Prostate gland (tissue), 2 donors: ENCODE measurements at places on chromosomes 13 and 19. TPM values are rescaled to one million over a fixed set of nuclear protein-coding genes. Genes with fewer than 3 reads are reported as not detected.

GRCh38 chr19:7426986-7427385 is 61.8 kb downstream of the PEX11G start:
- DNase-seq = no peak

GRCh38 chr19:2540646-2541454 is 64.9 kb downstream of the GADD45B start:
- peak; percentile 94 for DNase-seq

GRCh38 chr13:57982782-57983181 is 351.2 kb downstream of the PCDH17 start:
- DNase-seq = no peak

DNA sequence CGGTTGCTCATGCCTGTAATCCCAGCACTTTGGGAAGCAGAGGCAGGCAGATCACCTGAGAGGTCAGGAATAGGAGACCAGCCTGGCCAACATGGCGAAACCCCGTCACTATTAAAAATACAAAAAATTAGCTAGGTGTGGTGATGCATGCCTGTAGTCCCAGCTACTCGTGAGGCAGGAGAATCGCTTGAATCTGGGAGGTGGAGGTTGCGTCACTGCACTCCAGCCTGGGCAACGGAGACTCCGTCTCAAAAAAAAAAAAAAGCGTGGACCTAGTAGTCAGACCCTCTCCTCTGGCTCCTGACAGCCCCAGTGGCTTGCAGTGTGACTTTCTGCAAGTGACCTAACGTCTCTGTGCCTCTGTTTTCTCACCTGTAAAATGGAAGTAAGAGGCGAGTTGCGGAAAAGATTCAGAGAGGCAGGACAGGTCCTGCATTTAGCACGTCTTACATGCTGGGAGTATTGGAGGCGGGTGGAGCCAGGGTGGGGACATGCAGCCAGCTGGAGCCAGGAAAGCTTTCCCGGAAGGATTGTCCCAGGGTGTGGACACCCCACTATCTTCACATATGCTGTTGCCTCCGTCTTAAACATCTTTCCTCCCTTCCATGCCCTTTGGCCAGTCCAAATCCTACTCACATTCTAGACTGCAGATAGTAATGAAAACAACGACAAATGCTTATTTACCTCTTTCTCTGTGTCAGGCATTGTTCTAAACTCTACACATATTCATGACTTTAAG is 2.9 kb downstream of the TUBB4A start:
- DNase-seq = no peak

- no peak for DNase-seq
Measured at GRCh38 chr13:99572921-99573320, 71.6 kb downstream of the TM9SF2 start.

- DNase-seq = no peak
Measured at GRCh38 chr13:50664951-50665350, 178.5 kb downstream of the DLEU7 start.

GRCh38 chr13:113121928-113122471 is 599 bp upstream of the F10 start:
- DNase-seq = no peak

DNA sequence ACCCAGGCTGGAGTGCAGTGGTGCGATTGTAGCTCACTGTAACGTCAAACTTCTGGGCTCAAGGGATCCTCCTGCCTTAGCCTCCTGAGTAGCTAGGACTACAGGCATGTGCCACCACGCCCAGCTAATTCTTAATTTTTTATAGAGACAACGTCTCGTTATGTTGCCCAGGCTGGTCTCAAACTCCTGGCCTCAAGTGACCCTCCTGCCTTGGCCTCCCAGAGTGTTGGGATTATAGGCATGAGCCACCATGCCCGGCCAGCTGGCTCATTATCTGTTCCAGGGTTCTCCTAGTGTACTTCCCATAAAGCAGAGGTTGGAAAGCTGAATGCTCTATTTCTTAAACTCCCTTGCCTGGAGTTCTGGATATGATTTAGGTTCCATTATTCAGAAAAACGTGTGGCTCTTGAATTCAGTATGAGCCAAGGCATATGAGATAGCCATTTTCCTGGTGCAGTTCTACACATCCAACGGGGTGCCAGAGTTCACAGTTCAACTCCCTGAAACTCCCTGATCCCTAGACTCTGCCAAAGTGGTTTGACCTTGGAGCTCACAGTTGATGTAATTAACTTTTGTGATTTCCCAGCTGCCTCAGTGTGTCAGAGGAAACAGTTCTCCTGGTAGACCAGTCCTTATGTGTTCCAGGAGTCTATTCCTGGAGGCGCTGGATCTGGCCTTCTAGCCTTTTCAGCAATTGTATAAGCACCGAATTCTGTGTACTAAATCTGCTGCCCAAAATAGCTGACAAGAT is 21.6 kb downstream of the GPR183 start:
- no peak for DNase-seq

- DNase-seq = no peak
Measured at GRCh38 chr19:17021328-17021727, 5.3 kb downstream of the CPAMD8 start.

DNA sequence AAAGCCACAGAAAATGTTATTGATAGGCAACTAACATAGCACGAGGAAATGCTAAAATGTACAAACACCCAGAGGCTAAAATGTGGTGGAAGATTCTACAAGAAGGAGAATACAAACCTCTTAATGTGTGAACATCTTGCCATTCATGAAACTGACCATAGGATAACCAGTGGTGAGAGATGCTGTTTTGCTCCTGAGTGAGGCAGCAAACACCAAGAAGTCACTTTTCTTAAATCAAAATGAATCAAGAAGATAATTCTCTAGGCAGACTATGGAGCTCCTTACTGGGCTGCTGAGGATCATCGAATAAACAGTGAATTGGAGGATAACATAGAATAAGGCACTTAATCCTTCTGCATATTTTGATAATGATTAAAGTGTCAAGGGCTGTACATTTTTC is 375.4 kb upstream of the SLITRK6 start:
- DNase-seq = no peak

- DNase-seq = no peak
Measured at GRCh38 chr13:22074403-22074802, 403.5 kb downstream of the FGF9 start.

Gene LGI4
- total RNA-seq = 16.3 TPM

Gene CCDC70
- total RNA-seq = not detected

Gene EBPL
- total RNA-seq = 95.4 TPM

Gene TMEM150B
- not detected for total RNA-seq

Gene ZNF560
- total RNA-seq = 5.9 TPM

Gene KLF2
- total RNA-seq = 24.4 TPM

Gene KLK14
- total RNA-seq = 4.2 TPM
